Anterior cingulate cortex (tissue), 58 donors: ENCODE measurements at places on chromosomes 6 and 20.

GRCh38 chr6:170286246-170286933 is 4.5 kb downstream of the DLL1 start:
- DNase-seq = peak; percentile 54

GRCh38 chr6:167512696-167513375 is 187.9 kb downstream of the TTLL2 start:
- no peak for DNase-seq

- no peak for DNase-seq
Observed at GRCh38 chr6:147704691-147705090, 196.2 kb downstream of the SAMD5 start.

GRCh38 chr6:156933201-156934068 is 156.3 kb downstream of the ARID1B start:
- DNase-seq = no peak

DNA sequence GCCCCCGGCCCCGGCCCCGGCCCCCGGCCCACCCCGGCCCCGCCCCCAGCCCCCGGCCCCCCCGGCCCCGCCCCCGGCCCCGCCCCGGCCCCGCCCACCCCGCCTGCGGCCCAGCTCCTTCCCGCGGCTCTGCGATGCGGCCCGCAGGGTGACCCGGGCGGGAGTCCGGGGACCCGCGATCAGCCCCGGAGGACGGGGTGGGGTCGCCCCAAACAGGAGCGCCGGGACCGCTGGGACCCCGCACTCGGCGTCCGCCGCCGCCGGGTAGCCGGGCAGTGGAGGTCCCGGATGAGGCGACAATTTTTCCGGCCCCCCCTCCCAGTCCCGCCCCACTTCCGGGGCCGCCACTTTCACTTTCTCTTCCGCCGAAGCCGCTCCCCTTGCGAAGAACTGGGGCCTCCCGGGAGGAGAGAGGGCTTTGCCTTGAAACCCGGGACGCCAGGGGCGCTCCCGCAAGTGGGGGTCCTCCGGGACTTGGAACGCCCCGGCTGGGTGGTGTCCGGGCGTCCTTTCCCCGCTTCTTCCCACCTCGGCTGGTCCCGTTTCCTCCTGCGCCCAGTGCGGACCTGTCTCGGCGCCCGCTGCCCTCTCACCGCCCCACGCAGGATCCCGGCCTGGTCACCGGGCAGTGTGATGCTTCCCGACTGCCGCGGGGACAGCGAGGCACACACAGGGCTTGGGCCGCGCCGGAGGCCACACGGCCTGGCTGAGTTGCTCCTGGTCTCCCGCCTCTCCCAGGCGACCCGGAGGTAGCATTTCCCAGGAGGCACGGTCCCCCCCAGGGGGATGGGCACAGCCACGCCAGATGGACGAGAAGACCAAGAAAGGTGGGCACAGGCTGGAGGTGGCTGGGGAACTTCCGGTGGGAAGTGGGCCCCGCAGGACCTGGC is at the start of gene RBCK1:
Gene RBCK1 (plus strand): TSS at position 347 of the 890 bp plus-strand sequence. CDS start 459 bp downstream, at position 806.
- DNase-seq = peak; percentile 82

GRCh38 chr6:326896-327537 is 34.7 kb downstream of the DUSP22 start:
- DNase-seq = no peak

DNA sequence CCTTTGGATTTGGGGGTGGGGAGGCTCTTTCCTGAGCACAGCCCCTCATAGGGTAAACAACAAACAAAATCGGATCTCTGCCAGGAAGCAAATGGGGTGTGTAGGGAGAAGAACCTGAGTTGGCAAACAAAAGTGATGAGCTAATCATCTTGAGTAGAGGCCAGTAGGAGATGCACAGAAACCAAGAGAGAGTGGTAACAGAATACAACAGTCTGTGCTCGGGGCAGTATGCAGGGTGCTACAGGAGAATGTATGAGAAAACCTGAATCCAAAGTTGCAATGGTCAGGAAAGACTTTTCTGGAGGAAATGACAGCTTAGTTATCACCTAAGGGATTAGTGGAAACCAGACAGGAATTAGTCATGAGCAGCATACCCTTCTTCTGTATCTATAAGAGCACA is 177.8 kb downstream of the CDKAL1 start:
- no peak for DNase-seq

DNA sequence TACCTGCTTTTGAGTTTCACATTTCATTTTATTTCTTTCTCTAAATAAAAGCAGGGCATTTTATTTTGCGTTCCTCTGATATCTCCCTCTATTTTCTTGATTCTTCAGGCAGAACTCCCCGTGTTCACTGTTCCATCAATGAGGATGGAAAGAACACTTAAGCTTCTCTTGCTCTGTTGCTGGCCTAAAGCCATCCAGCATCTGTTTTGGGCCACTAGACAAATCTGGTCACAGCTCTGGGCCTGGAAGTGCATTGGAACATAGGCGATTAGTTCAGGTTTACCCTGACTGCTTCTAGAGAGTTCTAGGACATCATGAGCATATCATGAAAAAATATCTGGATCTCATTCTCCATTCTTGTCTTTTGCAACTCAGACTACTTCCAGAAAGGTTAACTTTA is 611.2 kb downstream of the UTRN start:
- no peak for DNase-seq

DNA sequence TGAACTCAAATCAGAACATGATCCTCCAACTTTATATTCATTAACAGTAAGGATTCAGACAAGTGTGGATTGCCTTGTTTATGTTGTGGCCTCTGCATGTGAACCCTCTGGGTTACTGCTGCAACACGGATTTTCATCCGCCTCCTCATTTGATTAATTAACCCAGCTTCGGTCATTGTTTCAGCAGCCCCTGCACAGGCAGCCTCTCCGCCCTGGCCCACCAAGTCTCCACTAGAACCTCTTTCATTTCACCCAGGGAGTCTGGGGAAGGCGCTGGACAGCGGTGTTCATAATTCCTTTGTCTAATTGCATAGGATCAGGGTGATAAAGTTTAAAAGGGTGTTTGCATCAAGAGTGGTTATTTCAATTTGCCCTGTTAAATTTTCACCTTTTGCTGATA is 15.7 kb downstream of the NKX2-2 start:
- DNase-seq = no peak

GRCh38 chr6:106138151-106138550 is 52.0 kb downstream of the PRDM1 start:
- DNase-seq = no peak

DNA sequence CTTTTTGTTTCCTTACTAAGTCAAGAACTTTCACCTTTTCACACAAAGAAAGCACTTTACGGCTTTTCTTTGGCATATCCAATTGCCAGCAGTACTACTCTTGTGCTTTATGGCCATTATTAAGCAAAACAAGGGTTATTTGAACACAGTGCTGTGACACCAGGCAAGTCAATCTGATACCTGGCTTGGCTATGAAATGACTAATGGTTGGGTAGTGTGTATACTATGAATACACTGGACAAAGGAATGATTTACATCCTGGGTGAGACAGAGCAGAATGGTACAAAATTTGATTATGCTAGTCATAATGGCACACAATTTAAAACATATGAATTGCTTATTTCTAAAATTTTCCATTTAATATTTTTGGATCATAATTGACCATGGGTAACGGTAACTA is 22.1 kb upstream of the ADGRF1 start:
- no peak for DNase-seq

GRCh38 chr6:153591159-153591558 is 447.9 kb upstream of the OPRM1 start:
- DNase-seq = no peak

- no peak for DNase-seq
Observed at GRCh38 chr6:7866526-7866925, 44.1 kb downstream of the TXNDC5 start.

- DNase-seq = no peak
Observed at GRCh38 chr20:10513061-10513460, 78.0 kb downstream of the SLX4IP start.

DNA sequence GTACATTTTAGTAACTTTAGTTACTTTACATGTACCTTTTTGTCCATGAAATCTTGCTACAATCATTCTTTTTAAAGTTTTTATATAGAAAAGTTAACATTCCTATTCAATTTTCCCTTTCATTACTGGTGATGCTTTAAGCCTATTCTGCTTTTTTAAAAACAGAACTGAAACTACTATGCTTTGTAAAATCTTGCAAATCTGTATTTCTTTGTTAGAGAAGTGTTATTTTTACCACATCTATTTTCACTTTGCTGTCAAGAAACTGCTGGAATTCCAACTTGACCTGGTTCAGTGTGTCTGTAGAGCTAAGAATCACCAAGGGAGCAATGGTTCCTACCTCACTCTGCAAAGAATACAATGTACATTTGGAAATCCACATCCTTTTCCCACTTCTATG is 21.8 kb upstream of the SAMD5 start:
- no peak for DNase-seq

DNA sequence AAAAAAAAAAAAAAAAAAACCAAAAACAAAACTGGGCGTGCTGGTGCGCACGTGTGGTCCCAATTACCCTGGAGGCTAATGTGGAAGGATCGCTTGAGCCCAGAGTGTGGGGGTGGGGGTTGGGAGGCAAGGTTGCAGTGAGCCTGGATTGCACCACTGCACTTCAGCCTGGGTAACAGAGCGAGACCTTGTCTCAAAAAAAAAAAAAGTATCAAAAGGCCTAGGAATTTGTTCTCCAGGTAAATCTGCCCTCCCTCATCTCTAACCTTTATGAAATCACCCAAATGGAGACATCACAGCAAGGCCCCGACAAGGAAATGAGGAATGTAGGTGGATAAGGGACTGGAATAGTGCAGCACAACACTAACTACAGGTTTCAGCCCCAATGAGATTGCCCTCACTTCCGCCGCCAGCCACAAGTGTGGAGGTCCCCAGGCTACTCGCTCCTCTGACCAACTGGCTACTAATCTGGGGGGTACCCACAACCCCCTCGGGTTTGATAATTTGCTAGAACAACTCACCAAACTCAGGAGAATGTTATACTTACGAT is 36.8 kb upstream of the DDR1 start:
- DNase-seq = no peak

GRCh38 chr6:52361945-52362442 is at the start of gene PAQR8:
TSS of gene PAQR8 (plus strand) at chr6:52362151. CDS start at chr6:52403214, 41,063 bp downstream.
- DNase-seq = peak; percentile 53

DNA sequence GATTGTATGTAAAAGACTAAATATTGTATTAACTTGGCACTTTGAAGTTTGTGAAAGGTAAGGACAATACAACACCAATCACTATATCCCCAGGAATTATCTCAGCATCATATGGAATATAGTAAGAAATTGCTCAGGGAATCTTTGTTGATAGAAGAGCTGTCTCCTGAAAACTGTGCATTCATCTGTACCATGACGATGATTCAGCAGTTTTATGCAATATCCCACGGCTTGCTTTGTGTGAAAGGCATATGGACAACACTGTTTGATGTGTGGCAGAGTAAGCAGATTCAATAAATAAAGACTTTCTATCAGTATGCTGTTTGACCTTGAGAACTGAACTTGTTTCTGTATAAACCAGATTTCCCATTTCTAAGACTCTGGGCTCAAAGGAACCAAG is 147.5 kb upstream of the PLN start:
- no peak for DNase-seq

GRCh38 chr6:170086639-170087420 is 204.0 kb downstream of the DLL1 start:
- no peak for DNase-seq

GRCh38 chr6:87066449-87067333 is 28.2 kb downstream of the CGA start:
- no peak for DNase-seq

DNA sequence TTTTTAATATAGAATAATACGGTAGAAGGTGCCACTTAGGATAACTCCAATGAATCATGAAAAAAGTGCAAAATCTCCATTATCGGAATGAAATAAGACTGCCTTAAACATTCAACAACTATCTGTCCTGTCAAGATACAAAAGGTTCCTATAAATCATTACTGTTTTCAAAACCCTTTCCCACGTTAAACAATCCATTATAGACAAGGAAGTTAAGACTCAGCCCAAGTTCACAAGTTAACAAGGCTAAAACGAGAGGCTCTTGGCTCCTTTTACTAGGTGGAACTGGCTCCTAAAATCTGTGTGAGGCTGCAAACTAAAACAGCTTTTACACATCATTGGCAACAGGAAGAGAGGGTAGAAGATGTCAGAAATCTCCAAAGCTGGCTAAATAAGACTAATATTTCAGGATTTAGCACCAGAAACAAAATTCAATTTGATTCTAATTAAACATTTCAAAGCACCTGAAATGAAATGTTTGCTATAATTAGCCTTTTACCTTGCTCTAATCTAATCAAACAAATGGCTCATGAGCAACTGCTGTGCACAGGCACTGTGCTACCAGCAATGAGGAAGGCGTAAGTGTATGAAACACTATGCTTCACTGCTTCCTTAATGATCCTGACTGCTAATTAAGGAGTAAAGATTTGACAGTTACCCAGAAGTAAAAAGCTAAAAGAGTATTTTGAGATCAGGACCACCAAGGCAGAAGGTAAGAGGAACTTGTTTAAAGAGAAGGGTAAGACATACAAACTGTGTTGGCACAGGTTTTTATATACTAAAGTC is 109.7 kb downstream of the DST start:
- DNase-seq = no peak

DNA sequence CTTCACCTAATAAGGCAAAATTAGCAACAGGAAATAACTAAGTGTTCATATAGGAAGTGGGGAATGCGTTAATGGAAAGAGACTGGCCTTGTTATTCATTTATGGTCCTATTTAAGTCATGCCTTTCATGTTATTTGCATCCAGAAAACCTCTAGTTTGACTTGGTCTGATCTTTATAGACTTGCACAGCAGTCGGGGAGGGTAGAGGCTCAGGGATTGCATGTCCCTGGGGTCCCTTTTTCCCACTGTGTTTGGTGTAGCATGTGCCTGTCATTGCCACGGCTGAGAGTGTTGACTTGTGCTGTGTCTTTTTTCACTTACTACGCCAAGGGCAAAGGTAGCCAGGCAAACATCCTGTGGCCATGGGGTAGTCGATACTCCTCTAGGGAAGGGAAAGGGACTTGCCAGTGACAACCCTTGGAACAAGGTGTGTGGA is 105.4 kb upstream of the RIN2 start:
- no peak for DNase-seq
